ENCODE measurements at places on chromosomes 5 and 9.

- no peak for DNase-seq
These were observed 158.6 kb upstream of the GNA14 start for GRCh38 chr9:77806741-77807140.

GRCh38 chr5:139178935-139179334, 19.2 kb downstream of the SIL1 start:
- DNase-seq: no peak

- no peak for DNase-seq
These were observed 383.3 kb downstream of the PSAT1 start for GRCh38 chr9:78680196-78680595.

DNA sequence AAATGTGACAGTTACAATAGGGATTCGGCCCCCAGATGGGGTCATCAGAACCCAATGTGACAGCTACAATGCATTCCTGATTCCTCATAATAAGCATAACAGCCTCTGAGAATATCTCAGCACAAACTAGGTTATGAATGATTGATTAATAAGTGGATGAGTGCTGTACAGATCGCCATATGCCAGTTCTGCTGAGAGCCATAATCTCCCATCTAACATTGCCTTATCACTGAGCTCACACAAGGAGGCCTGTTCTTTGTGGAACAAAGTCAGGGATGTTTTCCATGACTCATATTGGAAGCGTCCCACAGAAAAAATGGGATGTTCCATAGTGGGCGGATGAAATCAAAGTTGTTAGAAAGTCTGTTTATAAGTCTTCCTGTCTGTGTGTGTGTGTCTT, 89.6 kb downstream of the KIF4B start:
- no peak for DNase-seq

DNA sequence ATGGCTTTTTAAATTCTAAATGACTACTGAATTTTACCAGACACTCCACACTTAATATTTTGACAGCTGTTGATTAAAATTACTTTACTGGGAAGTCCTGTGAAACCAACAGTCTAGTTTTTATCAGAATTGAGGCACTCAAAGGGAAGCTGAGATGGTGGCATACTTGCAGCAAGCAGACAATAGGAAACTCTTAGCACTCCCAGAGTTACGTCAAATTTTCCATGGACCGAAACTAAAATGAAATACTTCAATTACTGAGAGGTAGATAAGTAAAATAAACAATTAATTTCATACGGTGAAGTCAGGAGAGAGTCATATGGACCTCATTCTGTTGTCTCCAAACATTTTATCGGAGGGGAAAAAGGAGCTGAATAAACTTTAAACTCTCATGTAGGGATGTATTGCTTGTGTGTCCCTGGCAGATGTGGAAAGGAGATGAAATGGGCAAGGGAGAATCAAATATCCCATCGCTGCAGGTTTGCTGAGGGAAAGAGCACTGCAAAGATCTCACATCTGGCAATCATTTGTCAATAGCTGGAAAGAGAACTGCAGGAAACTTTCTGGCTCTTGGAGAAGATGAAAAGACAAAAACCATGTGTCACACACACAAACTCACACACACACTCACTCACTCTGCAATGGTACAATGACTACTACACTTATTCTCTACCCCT, 189.4 kb downstream of the BNC2 start:
- no peak for DNase-seq

DNA sequence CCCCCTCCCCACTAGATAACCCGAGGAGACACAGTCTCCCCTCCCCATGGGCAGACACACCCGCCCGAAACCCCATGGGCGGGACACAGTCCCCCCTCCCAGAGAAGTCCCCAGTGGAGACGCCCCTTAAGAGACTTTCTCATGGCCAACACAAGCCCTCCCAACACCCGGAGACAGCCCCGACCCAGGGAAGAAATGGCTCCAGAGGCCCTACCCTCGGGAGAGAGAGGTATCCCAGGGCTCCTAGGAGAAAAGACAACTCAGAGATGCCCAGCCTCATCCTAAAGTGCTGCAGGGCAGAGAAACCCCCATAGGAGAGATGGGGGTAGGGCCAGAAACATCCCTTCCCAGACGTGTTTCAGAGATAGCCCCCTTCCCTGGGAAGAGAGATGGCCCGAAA, 27.4 kb downstream of the PCDH1 start:
- no peak for DNase-seq

DNA sequence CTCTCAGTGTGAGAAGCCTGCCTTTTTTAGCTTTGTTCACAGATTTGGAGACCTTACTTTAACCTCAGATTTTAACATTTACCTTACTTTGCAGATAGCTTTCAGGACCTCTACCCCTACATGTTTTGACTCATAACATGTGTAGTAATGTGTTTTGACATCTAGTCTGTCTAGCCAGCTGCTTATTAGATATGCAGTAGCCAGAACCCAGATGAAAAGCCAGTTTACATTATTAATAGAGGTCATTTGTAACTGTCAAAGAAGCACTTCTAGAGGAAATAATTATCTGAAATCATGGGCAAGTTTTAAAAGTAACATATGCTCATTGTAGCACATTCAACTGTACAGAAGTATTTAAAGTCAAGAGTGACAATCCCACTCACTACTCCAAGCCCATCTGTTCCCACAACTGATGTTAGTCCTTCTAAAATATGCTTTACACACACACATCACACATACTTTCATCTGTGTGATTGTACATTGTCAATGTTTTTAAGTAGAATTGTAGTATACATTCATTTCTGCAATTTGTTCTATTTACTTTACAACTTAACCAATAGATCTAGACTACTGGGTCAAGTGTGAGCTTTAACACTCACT, 71.8 kb upstream of the NIPAL4 start:
- DNase-seq: no peak

GRCh38 chr9:85510830-85511504, 230.8 kb downstream of the AGTPBP1 start:
- no peak for DNase-seq

DNA sequence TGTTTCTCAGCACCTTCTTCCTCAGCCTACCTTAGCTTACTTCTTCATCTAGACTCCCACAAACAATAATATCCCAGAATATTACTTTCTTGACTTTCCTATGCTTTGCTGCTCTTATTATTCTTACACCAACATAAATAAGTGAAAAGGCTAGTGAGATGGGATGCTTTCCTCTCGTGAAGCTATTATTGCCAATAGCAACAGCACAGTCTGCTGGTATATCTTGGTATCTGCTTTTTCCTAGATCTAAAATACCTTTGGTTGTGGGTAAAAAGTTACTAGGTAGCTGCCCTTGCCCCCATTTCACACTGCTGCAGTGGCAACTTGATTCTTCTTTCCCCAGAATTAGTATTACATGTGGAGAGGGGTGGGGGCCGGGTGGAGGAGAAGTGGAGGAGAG, 26.1 kb upstream of the GLIPR2 start:
- DNase-seq: no peak

- no peak for DNase-seq
These were observed 51.9 kb upstream of the IFNK start for GRCh38 chr9:27472195-27472594.

- DNase-seq: no peak
These were observed 98.3 kb downstream of the F2RL2 start for GRCh38 chr5:76524868-76525267.

DNA sequence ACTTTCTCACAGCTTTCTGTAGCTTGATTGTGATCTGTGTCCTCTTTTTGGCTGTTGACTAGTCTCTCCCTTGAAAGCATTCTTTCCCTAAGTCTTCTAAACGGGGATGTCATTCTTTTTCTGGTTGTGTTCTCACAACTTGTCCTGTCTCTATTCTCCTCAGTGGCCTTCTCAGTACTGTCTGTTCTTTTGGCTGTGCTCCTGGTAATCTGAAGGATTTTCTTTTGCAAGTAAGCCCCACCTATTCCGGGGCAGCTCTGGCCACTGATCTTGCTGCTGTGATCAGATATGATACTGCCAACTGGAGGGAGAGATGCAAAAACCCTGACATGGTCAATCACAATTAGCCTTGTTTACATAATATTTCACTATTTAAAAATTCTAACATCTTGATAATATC, 172.2 kb downstream of the CDC42SE2 start:
- no peak for DNase-seq

DNA sequence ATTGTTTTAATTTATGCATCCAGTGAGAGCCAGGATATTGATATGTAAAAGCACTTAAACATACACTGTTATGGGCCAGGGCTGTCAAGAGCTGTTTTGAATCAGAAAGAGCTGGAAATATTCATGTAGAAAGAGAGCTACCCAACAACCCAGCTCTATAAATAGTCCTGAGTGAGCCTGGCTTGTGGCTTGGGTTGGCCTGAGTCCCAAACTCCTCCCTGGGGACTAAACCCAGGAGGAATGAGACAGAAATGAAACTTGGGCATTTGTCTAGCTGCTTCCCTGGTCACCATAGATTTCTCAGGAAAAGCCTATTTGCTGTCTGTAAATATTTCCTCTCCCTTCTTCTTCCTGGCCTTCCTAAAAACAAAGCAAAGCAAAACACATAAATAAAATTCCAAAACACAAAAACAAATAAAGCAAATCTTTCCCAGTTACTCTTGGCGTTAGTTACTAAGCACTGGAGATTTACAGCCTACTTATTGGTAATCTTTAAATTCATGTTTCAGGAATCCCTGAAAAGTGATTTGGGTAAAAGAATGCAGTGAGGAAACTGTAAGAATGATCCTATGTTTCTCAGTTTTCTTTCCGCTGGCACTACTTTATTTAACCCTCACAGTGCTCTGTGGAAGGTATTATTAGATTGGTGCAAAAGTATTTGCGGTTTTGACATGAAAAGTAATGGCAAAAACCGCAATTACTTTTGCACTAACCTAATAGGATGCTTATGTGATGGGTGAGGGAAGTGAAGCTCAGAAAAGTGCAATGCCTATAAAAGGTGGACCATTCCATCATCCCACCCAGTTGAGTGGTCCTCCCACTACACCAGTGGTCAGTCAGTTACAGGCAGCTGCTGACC, 111.8 kb downstream of the CARTPT start:
- DNase-seq: no peak

Data from iPS DF 19.7 (cell line).